NCI-H526 (cell line): ENCODE measurements at places on chromosomes 7 and 10.

GRCh38 chr7:144048648-144049047, at the start of gene OR2A5:
Gene OR2A5, plus strand, starts transcription at chr7:144048948. Its CDS starts 1,454 bp downstream, at chr7:144050402.
- no peak for DNase-seq

- no peak for DNase-seq
Observed at GRCh38 chr10:29314726-29315125, 25.9 kb downstream of the LYZL1 start.

DNA sequence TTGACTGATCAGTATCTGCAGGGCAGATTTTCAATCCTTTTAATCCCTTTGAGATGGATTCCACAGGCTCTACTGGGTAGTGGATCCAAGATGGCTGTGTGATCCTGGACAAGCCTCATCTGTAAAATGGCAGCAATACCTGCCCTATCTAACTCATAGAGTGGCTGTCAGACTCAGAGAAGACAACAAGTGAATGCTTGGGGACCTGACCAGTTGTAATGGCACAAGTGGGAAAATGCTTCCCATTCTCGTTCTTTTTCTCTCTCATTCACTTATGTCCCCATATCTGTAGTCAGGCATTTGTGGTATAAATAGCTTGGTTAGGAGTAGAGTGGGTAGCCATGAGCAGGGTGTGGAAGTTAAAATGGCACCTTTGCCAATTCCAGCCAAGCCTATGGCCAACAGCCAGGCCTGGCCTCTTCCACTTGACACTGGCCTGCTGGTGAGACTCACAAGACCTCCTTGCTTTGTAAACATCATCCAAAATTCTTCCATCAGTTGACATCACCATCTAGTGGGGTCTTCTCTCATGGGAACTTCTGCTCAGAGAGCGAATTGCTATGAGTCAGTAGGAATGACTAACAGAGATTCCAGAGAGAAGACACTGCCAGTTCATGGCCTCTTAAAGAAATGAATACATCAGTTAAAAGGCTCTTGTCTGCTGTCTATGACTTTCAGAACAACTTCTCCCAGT, 150.1 kb downstream of the PLPP4 start:
- DNase-seq, result no peak

GRCh38 chr10:89502549-89502948, 32.8 kb downstream of the SLC16A12 start:
- DNase-seq, result no peak

DNA sequence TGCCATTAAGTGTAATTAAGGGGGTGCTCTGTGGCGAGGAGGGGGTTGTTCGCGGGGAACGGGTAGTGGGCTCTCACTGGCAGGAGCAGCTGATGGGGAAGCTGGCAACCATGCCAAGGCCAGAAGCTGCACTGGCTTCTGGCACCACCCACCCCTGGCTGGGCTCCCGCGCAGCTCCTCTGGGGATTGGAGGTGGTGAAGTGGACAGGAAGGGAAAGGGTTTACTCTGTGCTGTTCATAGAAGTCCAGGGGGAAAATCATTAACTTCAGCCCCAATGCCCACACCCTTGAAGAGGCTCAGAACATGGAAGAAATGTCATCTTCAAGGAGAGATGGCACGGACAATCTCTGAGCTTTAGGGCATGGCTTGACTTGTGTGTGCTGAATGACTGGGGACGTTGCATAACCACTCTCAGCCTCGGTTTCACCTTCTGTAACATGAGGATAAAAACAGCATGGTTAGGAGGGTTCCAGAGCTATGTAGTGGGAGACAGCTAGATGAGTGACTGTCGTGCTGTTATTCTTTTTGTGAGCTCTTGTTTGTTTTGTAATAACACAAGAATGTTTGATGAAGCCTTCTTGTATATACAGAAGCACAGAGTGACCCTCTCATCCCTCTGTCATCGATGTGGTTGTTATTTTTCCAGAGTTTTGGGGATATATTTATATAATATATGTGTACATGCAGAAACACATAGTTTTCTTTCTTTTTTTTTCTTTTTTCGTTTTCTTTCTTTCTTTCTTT, 29.9 kb downstream of the KAZALD1 start:
- no peak for DNase-seq

- peak; percentile 1 for DNase-seq
Observed at GRCh38 chr7:40329601-40330153, 194.9 kb downstream of the SUGCT start.

DNA sequence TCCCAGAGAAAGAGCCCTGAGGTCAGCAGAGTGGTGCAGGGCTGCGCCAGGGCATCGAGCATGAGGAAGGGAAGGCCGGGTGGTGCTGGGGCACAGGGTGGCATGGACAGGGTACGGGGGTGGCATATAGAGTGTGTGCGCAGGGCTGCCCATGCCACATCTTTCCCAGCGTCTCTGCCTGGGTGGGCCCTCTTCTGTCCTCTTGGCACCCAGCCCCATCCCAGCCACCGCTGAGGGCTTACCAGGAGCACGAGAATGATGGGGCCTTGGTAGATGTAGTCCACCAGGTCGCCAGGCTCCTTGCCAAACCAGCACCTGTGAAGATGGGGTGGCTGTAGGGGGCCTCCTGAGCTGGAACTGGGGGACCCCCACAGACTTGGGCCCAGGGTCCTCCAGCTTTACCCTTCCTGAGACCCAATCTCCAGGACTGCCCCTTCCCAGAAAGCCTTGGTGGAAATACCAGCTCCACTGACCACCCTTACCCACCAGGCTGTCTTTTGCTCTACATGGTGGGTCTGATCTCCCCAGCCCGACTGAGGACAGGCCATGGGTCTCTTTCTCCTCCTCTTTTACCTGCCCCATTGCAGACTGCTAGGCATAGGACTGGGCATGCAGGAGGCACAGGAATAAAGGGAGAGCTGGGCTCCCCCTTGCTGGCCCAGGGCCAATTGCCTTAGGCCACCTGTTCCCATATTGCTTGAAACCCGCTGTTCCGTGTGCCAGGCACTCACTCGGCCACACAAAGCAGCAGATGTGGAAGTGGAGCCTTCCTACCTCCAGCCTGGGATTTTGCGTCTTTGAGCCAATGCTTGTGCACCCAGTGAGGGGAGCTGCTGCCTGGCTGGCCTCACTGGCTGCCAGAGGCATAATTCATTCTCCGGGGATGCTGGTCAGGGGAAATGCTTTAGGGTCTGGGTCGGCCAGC, 21.7 kb downstream of the CRHR2 start:
- no peak for DNase-seq

DNA sequence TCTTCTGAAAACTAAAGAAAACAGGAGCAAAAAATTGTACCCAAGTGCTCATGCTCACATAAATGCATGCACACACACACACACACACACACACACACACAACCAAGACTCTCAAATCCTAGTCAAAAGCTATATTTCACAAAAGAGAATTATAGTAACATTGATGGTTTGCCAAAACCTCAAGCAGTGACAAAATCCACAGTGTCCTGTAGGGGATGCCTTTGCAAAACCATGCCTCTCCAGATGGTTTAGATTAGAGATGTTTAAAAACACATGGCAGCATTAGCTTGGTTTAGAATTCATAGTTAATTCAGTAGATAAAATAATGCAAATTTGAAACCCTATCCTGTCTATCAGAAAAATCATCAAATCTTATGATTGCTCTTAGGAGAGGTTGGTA, 232.2 kb downstream of the DYNC1I1 start:
- no peak for DNase-seq

- DNase-seq, result no peak
Observed at GRCh38 chr7:70580161-70580560, 551.8 kb upstream of the GALNT17 start.

GRCh38 chr10:12869427-12869826, 132.1 kb downstream of the CCDC3 start:
- DNase-seq, result no peak

DNA sequence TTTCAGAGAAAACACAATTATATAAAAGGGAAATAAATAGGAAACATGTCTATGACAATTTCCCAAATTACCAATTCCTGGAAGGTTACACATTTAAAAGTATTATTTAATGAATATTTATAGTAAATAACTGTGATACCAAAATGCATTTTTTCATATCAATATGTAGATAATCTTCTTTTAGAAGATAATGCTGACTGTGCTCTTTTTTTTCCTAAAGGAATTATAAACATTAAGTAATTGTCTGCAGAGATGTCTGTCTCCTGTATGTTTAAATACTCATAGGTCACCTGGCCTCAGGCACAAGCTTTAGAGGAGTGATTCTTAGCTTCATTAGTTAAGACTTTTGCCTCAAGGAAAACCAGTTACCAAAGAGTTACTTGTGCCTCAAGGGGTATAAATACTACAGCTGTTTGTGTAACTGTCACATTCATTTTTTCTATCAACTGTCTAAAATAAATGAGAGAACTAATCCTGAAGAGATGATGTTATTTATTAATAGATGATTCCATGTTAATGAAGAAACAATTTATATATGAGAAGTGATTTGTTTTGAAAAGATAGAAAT, 77.1 kb downstream of the DNAJC1 start:
- DNase-seq, result no peak

- DNase-seq, result no peak
Observed at GRCh38 chr10:132916421-132916841, 25.9 kb downstream of the CFAP46 start.

DNA sequence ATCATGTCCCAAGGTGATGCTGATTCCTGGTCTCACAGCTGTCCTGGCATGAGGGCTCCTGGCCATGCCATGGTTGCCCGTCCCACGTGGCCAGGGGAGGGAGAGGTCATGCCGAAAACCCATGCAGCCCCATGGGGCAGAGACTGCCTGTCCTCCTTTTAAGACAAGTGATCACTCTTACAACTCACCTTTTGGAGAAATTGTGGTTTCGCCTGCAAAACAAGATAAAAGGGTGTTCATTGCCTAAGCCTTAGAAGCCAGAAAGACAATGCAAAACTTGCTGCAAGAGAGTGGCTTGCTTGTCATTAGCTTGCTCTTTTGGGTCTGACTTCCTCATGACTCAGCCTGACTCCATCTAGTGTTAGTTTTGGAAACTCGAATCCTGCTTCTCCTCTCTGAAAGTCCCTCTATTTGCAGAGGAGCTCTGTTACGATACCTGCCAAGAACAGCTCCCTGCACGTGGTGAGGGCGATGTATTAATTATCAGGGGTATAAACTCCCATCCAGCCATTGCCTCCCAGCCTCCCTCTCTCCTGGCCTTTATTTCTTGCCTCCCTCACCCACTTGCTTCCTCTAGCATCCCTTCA, 26.7 kb downstream of the TMEM273 start:
- peak; percentile 34 for DNase-seq

DNA sequence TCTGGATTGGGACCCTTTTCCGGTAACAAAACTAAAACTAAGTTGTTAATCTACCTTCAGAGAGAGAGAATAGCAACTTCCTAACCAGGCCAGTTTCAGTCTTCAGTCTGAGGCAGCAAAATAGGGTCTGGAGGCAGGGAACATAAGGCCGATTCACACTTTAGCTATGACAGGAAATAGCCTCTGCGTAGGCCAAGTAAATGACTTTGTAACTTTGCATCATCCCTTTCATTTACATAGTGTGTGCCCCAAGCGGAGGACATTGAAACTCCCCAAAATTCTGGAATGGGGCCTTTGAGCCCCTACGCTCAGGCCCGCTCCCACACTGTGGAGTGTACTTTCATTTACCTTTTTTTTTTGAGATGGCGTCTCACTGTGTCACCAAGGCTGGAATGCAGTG, 1.7 kb upstream of the UPP1 start:
- DNase-seq, result no peak

- no peak for DNase-seq
Observed at GRCh38 chr10:118002581-118002980, 44.2 kb downstream of the RAB11FIP2 start.

- no peak for DNase-seq
Observed at GRCh38 chr7:95394370-95394769, 1.8 kb downstream of the PON3 start.

DNA sequence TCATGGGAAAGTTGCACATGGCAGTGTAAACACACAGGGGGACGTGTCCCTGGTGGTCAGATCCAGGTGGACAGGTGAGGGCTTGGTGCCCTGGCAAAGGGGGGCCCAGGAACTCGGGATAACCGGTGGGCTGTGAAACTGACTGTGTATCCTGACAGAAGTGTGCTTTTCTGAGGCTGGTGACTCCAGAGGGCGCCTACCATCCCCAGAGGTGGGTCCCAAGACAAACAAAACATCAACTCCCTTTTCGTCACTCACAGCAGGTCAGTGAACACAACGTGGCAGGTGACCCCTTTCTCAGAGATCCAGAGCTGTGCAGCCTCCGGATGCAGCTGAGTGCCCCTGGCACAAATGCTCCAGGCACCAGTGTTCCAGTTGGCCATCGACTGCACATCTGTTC, 56.0 kb upstream of the DDC start:
- no peak for DNase-seq

DNA sequence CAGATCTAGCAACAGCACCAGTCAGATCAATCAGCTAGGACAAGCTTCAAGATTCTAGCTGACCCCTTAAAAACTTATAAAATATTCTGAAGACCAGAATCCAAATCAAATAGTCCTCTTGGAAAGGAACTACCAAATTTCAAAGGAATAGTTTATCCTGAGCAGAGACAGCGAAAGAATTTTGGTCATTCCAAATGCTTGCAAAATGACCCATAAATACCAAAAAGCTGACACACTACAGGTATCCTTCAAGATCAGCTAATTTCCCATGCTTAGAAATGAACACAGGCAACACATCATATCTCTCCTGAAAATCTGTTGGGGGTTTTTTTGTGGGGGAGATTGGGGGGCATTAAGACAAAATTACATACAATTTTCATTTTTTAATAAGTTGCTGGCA, 78.8 kb downstream of the PDSS1 start:
- DNase-seq, result no peak

- no peak for DNase-seq
Observed at GRCh38 chr7:66558201-66558641, 70.5 kb upstream of the KCTD7 start.

DNA sequence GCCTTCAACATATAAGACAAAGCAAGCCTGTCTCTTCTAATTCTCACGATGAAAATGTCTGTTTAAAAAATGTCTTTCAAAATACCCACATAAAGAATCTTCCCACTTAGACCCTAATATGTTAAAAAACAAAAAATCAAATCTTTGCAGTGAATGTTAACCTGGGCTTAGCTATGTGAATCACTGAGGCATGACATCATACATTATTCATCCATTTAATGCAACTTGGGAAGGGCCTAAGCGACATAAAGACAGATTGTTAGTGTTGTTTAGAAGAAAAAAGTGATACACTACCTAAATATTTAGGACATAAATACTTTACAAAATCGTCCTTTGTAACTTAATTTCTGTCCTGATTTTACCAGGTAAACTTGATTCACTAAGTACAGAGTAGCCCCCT, 648.5 kb upstream of the NRP1 start:
- no peak for DNase-seq

GRCh38 chr10:8412541-8412940, 358.1 kb downstream of the GATA3 start:
- DNase-seq, result no peak

DNA sequence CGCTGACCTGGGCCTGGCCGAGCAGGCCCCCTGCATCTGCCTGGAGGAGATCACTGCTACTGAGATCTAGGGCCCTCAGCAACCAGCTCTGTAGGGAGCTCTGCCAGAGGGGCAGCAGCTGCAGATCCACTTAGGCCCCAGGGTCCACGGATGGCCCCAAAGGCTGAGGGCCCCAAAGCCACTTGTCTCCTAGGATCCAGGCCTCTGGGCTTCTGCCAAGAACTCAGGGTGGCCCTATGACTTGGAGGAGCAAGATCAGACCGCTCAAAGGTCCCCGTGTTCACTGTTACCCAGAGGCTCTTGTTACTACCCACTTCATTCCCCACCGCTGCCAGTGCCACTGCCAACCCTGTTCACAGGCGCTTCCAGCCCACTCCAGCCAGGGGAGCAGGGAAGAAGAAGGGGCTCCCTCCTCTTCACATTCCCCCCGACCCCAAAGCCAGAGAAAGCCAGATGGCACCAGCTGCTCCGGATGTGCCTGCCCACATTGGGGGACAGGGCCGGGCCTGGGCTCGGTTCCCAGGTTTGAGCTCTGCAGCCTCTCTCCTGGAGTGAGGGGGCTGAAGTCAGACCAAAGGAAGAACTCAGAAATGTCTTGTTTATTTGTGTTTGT, 7.6 kb downstream of the LZTS2 start:
- no peak for DNase-seq
